Activated T-helper 1 cell treated with anti-CD3 and anti-CD28 coated beads, Interleukin-12 subunit alpha, Interleukin-12 subunit beta, Interleukin-2, Interleukin-4 antibody, amounts not matched to agents 30 ng/mL and 10 ng/mL and 1 ng/mL, durations not matched to agents 14 hours and 24 hours and 36 hours (primary cell): ENCODE measurements at places on chromosomes 13 and 19. TPM values are rescaled to one million over a fixed set of nuclear protein-coding genes. Genes with fewer than 3 reads are reported as not detected.

The RNF113B gene
- total RNA-seq = not detected in 2 replicates

The PRDX2 gene
- 277 and 280 TPM in 2 replicates for total RNA-seq

The GPR12 gene
- total RNA-seq = not detected in 2 replicates

The SLC7A9 gene
- total RNA-seq = 0.18 and 0.49 TPM in 2 replicates

The LGALS4 gene
- total RNA-seq = 1.1 and 1.3 TPM in 2 replicates

The MUC16 gene
- not detected in 2 replicates for total RNA-seq

The CEACAM16 gene
- total RNA-seq = not detected in 2 replicates

The KL gene
- total RNA-seq = 0.49 and 0.54 TPM in 2 replicates

The CFAP97D2 gene
- total RNA-seq = not detected in 2 replicates

The PPM1N gene
- total RNA-seq = 1.0 and 1.3 TPM in 2 replicates

The OR4F17 gene
- not detected in 2 replicates for total RNA-seq

The TRIM13 gene
- 14.7 and 16.5 TPM in 2 replicates for total RNA-seq

The GARIN5A gene
- total RNA-seq = 0.39 and 0.88 TPM in 2 replicates

The ZNF723 gene
- total RNA-seq = not detected in 2 replicates

The ZNF460 gene
- 41.4 and 47.7 TPM in 2 replicates for total RNA-seq

The RXFP2 gene
- total RNA-seq = not detected in 2 replicates
